Effector CD8-positive, alpha-beta T cell (primary cell): ENCODE measurements at places on chromosomes 4 and X.

DNA sequence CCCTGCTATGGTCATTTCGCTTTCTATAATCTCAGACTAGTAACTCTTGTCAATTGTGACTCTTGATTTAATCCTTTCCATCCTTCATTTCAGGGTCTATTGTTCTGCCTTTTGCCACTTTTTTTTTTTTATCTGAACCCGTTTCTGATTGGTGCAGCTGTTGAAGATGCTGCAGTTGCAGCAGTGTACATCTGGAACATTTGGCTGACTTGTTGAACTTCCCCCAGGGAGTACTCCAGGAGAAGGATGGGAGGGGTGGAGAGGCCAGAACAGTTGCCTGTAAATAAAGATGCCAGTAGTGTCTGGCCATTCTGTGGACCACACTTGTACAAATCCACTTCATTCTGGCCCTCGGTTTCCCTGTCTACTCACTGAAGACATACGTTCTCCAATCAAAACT is 1.0 kb upstream of the EDA start:
- DNase-seq, result no peak

DNA sequence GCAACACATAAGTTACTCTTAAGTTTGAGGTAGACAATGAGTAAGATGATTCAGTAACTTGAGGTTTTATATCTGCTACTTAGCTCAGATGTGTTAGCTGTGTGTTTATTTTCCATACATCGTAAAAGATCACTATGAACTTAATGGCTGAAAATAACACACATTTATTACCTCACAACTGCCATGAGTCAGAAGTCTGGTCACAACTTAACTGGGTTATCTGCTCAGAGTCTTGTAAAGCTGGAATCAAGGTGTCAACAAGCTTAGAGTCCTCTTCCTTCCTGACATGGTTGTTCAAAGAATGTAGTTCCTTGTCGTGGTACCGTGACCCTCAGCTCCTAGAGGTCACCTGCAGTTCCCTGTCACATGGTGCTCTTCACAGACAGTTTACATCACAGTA is 204.9 kb upstream of the MAGEB2 start:
- DNase-seq, result no peak

DNA sequence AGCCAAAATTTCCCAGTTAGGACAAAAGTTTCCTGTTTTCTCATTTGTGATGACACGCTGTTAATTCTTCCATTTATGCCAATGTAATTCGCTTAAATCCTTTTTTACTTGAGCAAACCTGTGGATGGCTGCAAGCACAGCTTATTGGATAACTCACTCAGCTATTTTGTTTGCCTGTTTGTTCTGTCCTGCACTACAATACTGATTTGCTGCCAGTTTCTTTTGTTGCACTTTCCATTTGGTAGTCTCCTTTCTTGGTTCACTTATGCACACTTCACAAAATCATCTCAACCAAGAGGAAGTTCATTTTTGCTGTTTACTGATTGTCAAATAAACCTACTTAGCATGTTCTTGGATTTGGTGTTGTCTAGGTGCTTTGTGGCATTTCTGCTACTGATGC is 40.3 kb downstream of the MFAP3L start:
- DNase-seq, result no peak

DNA sequence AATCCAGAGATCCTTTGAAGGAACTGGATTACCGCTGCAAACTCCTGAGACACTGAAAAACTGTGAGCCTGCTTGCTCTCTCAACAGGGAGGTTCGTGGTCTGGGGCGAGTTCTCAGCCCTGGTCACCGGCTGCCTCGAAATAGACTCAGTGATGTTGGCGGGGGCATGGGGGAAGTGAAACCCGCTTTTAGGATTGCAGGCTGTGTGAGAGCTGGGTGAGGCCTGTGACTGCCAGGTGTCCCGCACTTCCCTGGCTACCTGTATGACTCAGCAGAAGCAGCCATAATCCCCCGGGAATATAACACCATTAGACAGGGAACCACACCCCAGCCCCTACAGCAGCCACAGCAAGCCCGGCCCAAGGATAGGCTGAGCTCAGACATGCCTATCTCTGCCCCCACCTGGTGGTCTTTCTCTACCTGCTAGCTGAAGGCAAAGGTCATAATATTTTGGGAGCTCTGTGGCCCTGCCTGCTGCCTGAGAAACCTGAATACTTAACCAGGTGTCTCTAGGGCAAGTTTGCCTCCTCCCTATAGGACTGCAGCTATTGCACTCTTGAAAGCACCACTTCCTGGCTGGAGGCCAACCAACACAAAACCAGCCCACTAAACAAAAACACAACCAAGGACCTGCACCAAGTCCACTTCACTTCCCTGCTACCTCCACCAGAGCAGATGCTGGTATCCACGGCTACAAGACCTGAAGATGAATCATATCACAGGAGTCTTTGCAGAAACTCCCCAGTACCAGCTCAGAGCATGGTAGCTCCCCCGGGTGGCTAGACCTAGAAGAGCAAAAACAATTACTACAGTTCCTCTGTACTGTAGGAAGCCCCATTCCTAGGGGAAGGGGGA is 202.0 kb downstream of the RRAGB start:
- no peak for DNase-seq

- no peak for DNase-seq
Measured at GRCh38 chrX:15350329-15350996, 15.1 kb upstream of the PIGA start.

GRCh38 chr4:56414135-56414670 is 21.2 kb downstream of the PPAT start:
- no peak for DNase-seq

DNA sequence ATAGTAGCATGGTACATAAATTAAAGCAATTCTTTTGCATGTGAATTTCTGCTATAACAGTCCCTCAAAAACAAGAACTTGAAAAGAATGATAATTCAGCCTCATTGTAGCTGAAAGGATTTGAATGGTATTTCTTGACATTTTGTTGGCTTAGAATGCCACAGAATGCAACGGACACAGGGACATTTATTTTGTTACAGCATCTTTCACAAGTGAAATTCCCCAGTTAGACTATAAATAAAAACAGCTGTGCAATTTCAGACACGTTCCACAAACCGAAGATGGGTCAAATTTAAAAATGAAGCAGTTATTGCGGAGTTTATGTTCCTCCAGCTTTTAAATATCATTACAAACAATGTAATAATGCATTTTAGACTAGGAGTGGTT is 82.8 kb upstream of the AMELX start:
- no peak for DNase-seq

DNA sequence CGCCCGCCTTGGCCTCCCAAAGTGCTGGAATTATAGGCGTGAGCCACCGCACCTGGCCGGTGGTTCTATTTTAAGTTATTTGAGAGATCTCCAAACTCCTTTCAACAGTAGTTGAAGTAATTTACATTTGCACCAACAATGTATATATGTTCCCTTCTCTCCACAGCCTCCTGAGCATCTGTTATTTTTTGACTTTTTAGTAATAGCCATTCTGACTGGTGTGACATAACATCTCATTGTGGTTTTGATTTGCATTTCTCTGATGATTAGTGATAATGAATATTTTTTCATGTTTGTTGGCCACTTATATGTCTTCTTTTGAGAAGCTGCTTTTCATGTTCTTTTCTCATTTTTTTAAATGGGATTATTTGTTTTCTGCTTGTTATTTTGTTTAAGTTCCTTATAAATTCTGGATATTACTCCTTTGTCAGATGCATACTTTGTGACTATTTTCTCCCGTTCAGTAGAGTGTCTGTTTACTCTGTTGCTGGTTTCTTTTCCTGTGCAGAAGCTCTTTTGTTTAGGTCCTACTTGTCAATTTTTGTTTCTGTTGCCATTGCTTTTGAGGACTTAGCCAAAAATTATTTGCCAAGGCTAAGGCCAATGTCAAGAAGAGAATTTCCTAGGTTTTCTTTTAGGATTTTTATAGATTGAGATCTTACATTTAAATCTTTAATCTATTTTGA is 213.2 kb downstream of the ARHGAP24 start:
- DNase-seq, result no peak

- DNase-seq, result peak; percentile 69
Measured at GRCh38 chr4:128810871-128811570, 1.5 kb downstream of the JADE1 start.

GRCh38 chr4:48815483-48815882 is 15.4 kb upstream of the OCIAD1 start:
- no peak for DNase-seq

GRCh38 chr4:44801384-44801783 is 75.0 kb upstream of the GNPDA2 start:
- no peak for DNase-seq

DNA sequence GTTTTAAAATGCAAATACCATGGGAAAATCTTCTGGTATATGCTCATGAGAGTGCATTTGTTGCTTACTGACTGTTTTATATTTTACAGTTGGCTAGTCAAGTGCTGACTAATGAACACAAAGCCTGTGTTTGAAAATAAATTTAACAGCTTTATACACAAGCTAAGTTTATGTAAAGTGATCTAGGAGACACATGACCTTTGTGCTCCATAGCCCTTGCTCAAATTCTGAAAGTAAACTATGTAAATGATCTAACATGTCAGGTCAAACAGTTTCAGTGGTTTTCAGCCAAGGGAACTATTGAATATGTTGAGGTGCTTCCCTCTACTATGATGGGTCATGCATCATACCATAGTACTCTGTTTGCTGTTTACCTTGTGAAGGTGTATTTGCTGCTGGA is 36.7 kb downstream of the DIAPH2 start:
- no peak for DNase-seq

- DNase-seq, result no peak
Measured at GRCh38 chr4:15143551-15143950, 141.3 kb downstream of the CPEB2 start.

GRCh38 chr4:7124689-7125442 is 57.0 kb upstream of the GRPEL1 start:
- DNase-seq, result no peak

- DNase-seq, result no peak
Measured at GRCh38 chrX:120575379-120576114, 14.8 kb upstream of the CUL4B start.
